Glomerular endothelial cell (primary cell): ENCODE measurements at places on chromosomes 3 and 15. TPM values are rescaled to one million over a fixed set of nuclear protein-coding genes. Genes with fewer than 3 reads are reported as not detected.

GRCh38 chr3:67361770-67362169 is 292.6 kb downstream of the SUCLG2 start:
- no peak for DNase-seq

GRCh38 chr15:91938136-91938535 is 84.6 kb downstream of the SLCO3A1 start:
- DNase-seq: no peak

GRCh38 chr15:73628976-73629797 is 4.0 kb downstream of the NPTN start:
- DNase-seq: no peak

DNA sequence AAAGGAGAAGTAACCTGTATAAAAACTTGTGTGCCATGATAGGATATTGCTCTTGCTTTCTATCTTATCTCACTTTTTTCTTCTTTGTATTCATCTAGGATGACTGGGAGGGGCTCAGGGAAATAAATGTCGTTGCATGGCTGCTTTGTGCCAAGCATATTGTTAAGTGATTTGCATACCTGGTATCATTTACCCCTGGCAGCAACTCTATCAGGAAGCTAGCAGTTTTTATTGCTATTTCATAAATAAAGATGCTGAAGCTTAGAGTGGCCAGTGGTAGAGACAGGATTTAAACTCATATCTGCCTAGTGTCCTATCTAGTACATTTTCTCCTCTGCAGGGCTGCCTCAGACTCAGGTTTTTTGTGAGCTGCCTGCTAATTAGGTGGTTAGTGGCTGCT is 253.3 kb downstream of the PTPRG start:
- DNase-seq: no peak

DNA sequence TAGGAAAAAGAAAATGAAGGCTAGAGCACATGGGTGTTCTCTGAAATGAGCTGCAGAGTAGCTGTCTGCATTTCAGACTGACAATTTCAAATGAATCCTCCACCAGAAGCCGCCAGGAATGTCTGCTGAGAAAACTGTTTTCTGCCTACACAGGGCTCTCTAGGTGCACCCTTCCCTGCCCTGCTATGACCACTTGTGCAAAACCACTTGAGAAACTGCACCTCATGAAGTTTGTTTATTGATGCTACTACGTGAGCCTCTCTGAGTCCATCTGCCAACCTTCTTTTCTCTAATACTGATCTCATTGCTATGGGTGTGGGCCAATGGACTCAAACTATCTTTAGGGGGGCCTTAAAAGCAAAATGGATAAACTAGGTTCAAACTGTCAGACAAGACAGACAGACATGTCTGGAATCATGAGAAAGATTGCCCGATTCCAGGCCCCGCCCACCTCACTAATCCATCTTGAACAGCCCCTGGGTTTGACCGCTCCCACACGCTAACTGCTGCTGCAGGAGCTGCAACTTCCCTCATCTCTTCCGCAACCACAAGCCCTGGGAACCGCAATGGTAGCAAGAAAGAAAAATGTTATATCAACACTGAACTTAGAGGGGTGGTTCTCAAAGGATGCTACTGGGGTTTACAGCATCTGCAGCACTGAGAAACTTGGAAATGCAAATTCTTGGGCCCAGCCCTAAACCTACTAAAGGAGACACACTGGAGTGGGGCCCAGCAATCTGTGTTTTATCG is 9.0 kb upstream of the CD47 start:
- DNase-seq: no peak

- no peak for DNase-seq
Observed at GRCh38 chr15:91264651-91265351, 164.7 kb downstream of the SV2B start.

- no peak for DNase-seq
Observed at GRCh38 chr15:23645371-23646164, 2.1 kb downstream of the MAGEL2 start.

DNA sequence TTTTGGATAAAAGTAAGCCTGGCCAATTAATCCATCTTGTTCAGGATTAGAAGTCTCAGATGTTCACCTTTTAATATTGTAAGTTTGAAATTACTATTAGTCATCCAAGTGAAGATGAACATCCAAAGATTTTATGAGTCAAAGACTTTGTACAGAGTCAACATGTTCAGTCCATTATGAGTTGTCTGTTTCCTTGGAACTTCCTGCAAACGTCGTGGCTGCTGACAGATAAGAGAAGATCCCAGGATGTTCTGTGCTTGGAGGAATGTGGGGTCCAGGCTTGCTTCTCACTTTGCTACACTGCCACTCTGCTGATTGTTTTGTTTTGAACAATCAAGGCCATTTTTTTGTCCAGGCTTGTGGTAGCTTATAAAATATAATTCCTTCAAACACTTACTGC is 74.3 kb upstream of the SLCO2A1 start:
- DNase-seq: no peak

DNA sequence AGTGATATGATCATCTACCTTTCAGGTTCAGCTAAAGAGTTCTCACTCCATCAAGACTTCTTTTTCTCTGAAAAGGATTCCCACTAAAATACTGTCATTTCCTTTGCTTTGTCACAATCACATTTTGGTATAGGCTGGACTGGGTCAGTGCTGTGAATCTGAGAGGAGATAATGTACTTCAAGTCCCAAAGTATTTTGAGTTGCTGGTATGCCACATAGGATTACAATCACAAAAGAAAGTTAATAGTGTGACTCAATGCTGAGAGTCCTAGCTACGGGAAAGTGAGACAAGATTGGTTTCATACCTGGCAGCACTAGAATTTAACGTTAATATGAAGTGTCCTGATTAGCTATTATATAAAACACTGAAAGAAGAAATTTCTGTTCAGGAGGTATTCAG is 1073.5 kb downstream of the FHIT start:
- DNase-seq: no peak

- no peak for DNase-seq
Observed at GRCh38 chr15:80266113-80266512, 14.1 kb upstream of the CTXND1 start.

DNA sequence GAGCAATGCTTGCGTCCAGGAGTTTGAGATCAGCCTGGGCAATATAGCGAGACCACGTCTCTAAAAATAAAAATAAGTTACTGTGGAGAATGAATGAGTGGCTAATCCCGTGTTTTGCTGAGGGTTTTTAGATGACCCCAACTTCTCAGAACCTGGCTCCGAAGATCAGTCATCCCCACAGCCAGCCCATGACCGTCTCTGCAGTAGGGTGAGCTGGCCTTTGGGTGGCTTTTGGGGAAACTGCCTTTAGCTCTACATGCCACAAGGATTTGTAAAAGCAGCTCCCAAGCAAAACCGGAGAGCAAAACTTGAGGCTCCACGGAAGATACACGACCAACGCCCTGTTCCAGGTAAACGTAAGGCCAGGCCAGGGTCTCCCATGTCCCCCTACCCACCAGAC is 39.2 kb upstream of the TFRC start:
- no peak for DNase-seq

- no peak for DNase-seq
Observed at GRCh38 chr15:100160953-100161352, 180.8 kb downstream of the ADAMTS17 start.

DNA sequence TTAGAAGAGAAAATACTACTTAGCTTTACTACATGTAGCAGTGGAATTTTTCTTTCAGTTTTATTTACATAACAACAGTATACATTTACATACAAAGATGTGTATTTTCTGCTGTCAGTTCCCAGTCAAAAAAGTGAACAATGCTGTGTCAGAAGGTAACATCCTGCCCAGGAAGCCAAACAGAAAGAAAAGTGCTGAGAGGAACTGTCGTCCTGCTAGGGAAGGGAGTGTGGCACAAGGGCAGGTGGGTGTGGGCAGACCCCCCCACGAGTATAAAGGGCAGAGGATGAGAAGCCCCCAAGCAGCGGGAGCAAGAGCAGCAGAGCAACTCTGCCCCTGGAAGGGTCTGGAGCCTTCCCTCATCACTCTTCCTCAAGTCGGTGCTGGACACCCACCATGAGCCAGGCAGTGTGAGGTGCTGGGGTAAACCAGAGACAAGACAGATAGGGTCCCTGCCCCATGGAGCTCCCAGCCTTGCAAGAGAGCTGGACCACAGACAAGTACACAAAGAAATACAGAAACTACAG is 39.7 kb downstream of the TBC1D2B start:
- DNase-seq: no peak

GRCh38 chr3:71463617-71464016 is 119.9 kb downstream of the FOXP1 start:
- no peak for DNase-seq

GRCh38 chr3:72601060-72601459 is 247.2 kb downstream of the SHQ1 start:
- no peak for DNase-seq

- no peak for DNase-seq
Observed at GRCh38 chr3:119613872-119614271, 16.2 kb downstream of the PLA1A start.

- no peak for DNase-seq
Observed at GRCh38 chr15:85408270-85408746, 27.9 kb downstream of the AKAP13 start.

- DNase-seq: no peak
Observed at GRCh38 chr3:13750731-13751130, 129.1 kb downstream of the WNT7A start.

DNA sequence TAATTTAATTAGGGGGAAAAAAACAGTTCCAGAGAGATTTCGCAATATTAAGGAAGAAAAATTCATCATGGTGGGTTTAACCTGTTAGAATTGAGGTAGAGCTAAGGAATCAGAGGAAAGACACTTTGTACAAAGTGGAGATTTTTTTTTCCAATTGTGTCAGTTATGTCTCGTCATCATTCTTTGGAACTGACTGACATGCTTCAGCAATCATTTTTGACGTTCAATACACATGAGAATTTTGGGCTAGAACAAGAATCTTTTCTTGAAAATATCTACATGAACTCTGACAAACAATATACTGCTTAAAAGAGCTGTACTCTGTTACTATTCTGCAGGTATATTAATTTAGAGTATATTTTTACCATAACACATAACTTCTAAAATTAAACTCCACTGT is 878.6 kb downstream of the CADM2 start:
- no peak for DNase-seq

DNA sequence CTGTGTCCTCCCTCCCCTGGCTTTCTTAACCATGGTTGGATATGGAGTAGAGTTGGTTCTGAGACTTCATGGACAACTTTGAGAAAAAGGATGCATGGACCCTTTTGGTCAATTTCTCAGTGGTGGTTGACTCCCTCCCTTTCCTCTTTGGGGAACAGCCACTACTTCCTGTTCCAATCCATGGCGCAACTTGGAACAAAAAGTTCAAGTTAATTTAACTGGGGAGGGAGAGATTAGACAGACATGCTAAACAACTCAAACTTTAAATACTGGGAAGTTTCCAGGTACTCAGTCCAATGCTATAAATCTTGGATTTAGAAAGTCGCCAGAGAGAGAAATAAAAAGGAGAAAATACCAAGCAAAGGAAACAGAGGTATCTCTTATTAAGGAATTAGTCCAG is 202.2 kb downstream of the PDZRN3 start:
- DNase-seq: no peak

DNA sequence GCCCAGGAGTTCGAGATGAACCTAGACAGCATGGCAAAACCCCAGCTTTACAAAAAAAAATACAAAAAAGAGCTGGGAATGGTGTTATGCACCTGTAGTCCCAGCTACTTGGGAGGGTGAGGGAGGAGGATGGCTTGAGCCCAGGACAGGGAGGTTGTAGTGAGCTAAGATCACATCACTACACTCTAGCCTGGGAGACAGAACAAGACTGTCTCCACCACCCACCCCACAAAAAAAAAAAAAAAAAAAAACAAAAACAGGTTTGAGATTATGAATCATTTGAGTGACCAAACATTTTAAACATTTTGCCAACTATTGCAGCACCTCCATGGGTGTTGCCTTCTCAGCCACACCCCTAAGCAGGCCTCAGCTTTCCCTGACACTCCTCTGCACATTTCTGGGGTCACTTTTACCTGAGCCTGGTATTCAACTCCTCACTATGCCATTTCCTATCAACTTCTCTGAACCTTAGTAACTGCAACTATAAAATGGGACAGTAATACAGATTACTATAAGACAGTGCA is 41.8 kb downstream of the IL5RA start:
- no peak for DNase-seq

- DNase-seq: no peak
Observed at GRCh38 chr3:29972320-29972993, 633.9 kb upstream of the TGFBR2 start.

DNA sequence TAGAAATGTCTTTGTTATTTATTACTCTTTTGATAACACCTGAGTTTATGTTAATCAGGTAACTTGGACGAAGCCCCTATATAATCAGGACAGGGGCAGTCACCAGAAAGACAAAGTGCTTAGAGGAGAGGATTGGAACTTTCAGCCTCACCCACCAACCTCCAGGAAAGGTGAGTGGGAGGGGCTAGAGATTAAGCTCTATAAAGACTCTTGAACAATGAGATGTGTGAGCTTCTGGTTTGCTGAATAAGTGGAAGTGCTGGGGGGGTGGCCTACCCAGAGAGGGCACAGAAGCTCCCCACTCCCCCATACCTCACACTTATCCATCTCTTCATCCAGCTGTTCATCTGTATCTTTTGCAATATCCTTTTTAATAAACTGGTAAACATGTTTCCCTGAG is 73.9 kb downstream of the TTBK2 start:
- no peak for DNase-seq

DNA sequence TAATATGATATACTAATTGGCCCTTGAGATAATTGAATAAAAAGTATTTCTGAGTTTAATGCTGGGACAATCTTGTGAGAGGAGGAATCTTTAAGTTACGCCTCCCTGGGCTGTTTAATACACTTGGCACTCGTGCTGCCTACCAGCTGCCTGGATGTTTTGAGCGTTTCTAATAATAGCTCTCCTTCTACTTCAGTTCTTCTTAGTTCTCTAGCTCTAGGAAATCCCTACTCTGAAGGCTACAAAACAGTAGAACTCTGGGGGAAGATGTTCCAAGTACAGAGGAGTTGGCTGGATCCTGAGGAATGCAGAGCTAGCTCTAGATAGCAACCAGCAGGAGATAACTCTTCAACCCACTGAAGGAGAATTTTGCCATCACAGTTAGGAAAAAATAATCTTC is 3.5 kb downstream of the NAALADL2 start:
- no peak for DNase-seq

DNA sequence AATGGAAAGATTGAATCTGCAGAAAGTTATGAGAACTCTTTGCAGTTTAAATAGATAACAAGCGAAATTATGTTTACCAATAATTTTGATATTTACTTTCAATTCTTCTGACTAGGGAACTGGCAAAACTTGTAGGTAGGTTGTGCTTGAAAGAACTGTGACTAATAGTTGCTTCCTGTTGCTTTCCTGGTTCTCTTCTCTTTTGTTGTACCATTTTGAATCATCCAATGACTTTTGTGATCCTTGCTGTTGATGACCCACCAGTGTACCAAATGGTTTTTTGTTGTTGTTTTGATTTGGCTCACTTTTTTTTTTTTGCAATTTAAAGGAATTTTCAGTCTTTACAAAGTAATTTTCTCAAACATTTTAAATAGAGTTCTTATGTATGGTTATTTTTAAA is 64.9 kb upstream of the DCBLD2 start:
- DNase-seq: no peak

TRPC1 gene
- total RNA-seq: 10.7 and 14.1 TPM in 2 replicates

RTP1 gene
- total RNA-seq: not detected in 2 replicates

NOX5 gene
- total RNA-seq: 0.18 TPM in 1 of 2 replicates, not detected in the other

IMPG2 gene
- total RNA-seq: 0.34 and 0.99 TPM in 2 replicates

CPNE9 gene
- total RNA-seq: not detected in 2 replicates

LYZL4 gene
- total RNA-seq: not detected in 2 replicates

CAV3 gene
- not detected in 2 replicates for total RNA-seq

P2RY14 gene
- total RNA-seq: not detected in 2 replicates

SLC9A9 gene
- total RNA-seq: 0.73 and 1.2 TPM in 2 replicates

BRPF1 gene
- total RNA-seq: 21.2 and 24.8 TPM in 2 replicates

CFAP91 gene
- 0.10 and 0.70 TPM in 2 replicates for total RNA-seq

FRMD4B gene
- total RNA-seq: 55.5 and 87.6 TPM in 2 replicates

COX5A gene
- total RNA-seq: 157 and 187 TPM in 2 replicates

NRG4 gene
- total RNA-seq: not detected in 2 replicates

SIN3A gene
- total RNA-seq: 25.1 and 40.8 TPM in 2 replicates
